GM13977 (cell line): ENCODE measurements at places on chromosomes 12 and 14.

DNA sequence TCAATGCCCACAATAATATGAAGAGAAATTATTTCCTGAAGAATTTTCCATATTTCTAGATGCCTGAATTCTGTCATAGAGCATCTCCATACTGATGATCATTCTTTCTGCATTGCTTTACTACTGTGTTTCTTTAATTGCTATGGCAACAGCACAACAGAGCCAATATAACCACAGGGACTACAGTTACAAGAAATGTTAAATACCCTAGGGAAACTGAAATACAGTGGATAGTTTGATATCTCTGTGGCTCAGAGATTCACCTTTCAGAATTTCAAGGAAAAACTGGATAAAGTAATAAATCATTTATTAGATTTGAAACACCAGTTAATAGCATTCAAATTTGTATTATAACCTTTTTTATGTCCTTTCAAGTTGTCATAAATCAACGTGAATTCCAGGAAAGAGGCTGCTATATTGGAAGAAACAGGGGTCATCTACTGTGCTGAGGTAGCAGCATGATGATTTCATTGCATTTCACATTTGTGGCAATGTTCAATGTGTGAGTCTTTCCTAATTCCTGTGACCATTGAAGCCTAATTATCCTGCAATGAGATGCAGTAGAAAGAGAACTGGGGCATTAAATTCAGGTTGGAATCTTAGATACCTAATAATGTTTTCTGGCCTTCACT, 267.1 kb downstream of the LRFN5 start:
- DNase-seq, result no peak

DNA sequence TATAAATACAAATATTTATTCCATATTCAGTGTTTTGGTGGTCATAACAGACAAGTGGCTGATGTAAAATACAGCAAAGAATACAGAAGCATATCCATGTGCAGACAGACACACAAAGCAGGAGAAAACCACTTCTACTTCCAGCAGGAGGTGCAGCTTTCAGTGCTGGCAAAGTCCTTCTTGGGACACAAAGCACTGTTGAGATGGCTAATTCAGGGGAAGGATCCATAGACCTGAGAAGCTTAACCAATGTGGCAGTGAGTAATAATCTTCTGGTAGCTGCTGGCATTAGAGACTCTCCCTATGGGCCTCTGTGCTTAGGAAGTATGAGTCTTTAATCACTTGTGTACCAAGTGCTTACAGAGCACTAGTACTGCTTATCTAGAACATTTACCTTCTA, 26.8 kb downstream of the AMN1 start:
- no peak for DNase-seq

DNA sequence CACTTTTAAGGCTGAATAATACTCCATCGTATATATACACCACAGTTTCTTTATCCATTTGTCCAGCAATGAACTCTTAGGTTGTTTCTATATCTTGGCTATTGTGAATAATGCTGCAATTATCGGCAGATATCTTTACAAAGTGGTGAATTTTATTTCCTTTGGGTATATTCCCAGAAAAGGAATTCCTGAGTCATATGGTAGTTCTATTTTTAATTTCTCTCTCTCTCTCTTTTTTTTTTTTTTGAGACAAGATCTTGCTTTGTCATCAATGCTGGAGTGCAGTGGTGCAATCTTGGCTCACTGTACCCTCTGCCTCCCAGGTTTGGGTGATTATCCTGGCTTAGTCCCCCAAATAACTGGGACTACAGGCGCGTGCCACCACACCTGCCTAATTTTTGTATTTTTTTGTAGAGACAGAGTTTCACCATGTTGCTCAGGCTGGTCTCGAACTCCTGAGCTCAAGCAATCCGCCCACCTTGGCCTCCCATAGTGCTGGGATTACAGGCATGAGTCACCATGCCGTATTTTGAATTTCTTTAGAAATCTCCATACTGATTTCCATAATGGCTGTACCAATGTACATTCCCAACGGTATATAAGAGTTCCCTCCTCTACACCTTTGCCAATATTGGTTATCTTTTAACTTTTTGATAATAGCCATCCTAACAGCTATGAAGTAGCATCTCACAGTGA, 98.4 kb downstream of the EFCAB11 start:
- DNase-seq, result no peak

GRCh38 chr12:104304261-104305009, 896 bp downstream of the EID3 start:
- no peak for DNase-seq

GRCh38 chr14:62126879-62127478, 364.8 kb downstream of the SNAPC1 start:
- DNase-seq, result peak; percentile 38

- DNase-seq, result no peak
Observed at GRCh38 chr14:95269493-95269892, 50.2 kb downstream of the CLMN start.

DNA sequence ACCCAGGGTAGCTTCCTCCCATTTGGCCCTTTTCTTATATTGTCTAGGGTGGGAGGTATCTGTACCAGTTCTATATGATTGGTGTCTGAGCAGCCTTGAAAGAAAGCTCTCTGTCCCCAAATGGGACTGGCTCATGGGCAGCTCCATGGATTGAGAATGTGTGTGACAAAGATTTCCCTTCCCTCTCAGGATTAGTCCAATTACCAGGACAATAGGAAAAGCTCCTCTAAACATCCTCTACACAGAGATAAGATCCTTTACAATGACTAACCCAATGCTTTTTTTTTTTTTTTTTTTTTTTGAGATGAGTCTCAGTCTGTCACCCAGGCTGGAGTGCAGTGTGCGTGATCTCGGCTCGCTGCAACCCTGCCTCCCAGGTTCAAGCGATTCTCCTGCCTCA, 112.1 kb downstream of the SLC35F4 start:
- DNase-seq, result no peak

GRCh38 chr12:117298648-117299225, 62.7 kb downstream of the NOS1 start:
- DNase-seq, result no peak

DNA sequence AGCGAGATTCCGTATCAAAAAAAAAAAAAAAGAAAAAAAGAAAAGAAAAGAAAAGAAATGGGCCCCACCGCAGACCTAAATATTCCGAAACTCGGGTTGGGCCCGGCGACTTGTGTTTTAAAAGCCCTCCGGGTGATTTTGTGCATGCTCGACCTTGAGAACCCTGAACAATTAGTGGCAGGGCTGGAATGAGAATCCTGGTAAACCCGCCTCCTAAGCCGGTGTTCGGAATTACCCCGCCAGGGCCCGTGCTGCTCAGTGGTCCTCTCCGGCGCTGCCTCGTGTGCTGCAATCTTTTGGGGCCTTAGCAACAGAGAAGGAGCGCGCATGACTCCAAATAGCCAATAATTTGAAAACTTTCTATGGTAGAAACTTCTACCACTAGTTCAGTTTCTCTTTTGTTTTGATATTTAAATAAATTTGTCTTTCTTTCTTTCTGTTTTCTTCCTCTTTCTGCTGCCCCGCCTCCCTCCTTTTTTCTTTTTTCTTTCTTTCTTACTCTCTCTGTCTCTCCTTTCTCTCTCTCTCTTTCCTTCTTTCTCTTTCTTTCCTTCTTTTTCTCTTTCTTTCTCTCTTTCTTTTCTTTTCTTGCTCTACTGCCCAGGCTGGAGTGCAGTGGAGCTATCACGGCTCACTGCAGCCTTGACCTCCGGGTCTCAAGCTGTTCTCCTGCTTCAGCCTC, 1.5 kb upstream of the GALNT6 start:
- DNase-seq, result peak; percentile 83

GRCh38 chr14:101591121-101591520, 29.8 kb downstream of the DIO3 start:
- DNase-seq, result no peak

DNA sequence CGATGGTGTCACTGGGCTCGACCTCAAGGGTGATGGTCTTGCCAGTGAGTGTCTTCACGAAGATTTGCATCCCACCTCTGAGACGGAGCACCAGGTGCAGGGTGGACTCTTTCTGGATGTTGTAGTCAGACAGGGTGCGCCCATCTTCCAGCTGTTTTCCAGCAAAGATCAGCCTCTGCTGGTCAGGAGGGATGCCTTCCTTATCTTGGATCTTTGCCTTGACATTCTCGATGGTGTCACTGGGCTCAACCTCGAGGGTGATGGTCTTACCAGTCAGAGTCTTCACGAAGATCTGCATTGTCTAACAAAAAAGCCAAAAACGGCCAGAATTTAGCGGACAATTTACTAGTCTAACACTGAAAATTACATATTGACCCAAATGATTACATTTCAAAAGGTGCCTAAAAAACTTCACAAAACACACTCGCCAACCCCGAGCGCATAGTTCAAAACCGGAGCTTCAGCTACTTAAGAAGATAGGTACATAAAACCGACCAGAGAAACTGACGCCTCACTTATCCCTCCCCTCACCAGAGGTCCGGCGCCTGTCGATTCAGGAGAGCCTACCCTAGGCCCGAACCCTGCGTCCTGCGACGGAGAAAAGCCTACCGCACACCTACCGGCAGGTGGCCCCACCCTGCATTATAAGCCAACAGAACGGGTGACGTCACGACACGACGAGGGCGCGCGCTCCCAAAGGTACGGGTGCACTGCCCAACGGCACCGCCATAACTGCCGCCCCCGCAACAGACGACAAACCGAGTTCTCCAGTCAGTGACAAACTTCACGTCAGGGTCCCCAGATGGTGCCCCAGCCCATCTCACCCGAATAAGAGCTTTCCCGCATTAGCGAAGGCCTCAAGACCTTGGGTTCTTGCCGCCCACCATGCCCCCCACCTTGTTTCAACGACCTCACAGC, 717 bp downstream of the UBC start:
- DNase-seq, result peak; percentile 66

- no peak for DNase-seq
Observed at GRCh38 chr14:105389976-105390848, 8.1 kb upstream of the TEX22 start.

- DNase-seq, result peak; percentile 23
Observed at GRCh38 chr12:89951050-89951693, 242.5 kb upstream of the ATP2B1 start.

GRCh38 chr14:64755781-64756221, 51.6 kb downstream of the PLEKHG3 start:
- no peak for DNase-seq

DNA sequence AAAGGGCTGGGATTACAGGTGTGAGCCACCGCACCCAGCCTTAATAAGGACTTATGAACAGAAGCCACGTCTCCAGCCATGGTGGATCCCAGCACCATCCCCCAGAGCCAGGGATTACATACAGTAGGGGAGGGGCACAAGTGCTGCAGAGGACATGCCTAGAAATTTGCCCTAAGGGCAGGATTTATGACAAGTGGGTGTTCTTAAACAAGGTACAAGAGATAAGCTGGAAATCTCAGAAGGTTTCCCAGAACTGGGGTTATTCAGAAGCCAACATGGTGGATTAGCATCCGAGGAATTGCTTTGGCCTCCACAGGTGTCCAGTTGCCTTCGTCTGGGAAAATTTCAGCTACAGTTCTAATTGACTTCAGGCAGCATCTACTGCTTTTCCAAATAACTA, 114.4 kb upstream of the EGLN3 start:
- no peak for DNase-seq

- DNase-seq, result peak; percentile 87
Observed at GRCh38 chr12:112418608-112419296, at the start of gene PTPN11. TSS of gene PTPN11 (plus strand) at chr12:112418947. CDS start at chr12:112419112, 165 bp downstream.

DNA sequence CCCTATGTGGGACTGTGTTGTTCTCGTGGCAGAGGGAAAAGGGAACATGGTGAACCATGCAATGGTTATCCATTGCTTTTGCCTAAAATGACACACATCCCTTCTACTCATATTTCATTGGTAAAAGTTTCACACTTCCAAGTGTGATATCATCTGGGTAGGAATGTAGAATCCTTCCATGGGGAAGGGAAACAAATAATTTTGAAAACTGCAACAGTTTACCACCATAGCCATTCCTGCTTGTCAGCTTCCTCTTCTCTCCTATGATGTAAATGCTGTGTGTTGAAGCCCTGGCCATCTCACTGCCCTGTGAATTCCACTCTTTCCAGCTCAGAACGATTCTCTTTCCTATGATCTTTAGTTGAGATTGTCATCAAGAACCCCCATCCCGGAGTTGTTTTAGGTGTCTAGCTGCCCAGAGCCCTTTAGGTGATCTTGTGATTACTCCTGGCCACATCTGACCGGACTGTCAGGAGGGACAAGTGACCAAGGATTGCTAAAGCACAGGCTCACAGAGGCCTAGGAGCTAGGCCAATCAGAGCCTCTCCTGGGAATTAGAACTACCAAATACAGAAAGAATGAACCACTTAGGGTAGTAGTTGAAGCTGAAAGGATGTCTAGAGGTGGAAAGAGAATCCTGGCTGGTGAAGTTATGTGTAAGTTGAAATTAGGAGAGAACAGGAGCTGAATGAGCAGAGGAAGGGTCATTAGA, 84.6 kb downstream of the VCPKMT start:
- no peak for DNase-seq

DNA sequence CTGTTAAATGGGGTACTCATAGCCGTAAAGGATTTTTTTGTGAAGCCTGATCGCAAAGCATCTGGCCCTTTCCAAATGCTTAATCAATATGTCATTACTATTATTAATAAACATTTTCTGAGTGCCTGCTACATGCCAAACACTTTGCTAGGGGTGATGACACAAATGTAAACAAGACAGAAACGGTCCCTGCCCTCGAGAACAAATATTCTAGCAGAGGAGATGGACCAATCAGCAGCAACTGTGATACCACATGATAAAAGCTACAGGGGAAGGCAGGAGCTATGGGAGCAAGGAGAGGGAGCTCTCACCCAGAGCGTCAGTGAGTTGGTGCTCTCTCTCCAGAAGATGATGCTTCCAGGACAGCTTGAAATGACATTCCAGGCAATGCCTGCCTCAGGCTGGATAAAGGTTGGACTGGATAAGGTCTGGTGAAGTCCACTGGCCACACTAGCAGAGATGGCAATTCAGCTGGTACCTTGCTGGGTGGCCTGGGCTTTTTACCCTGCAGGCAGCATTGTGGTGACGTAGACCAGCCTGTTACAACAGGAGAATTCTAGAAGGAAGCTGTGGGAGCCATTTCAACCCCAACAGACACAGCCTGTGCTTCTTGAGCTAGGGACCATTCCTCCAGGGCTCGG, 41.1 kb downstream of the ERH start:
- no peak for DNase-seq

DNA sequence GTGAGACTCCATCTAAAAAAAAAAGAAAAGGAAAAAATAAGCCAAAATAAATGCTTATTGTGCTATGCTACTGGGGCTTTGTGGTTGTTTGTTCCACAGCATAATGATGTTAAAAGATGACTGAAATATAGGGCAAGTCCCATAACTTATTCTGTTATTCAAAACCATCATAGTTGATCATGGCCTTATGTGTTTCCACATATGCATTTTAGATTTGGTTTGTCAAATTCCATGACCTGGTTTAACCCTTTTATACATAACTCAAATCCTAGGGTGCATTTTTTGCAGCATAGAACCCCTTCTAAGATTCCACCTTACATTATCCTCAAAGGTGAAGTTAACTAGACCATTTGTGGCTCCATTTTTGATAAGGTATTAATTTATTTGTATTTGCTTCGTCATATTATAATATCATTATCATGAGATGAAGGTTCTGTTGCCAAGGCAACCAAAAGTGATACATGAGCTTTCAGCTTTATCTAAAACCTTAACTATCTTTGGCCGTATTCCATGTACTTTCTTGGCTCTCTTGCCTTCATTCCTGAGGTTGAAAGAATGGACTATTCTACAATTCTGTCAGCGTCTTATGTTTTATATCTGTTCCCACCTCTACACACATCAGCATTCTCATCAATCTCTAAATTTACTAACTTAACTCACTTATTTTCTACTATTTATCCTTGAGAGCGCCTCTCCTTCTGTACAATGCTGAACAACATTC, 138.7 kb upstream of the DYRK2 start:
- DNase-seq, result no peak

GRCh38 chr12:98821866-98822265, 176.8 kb downstream of the APAF1 start:
- DNase-seq, result no peak
